ENCODE measurements at places on chromosomes 7 and 10.

DNA sequence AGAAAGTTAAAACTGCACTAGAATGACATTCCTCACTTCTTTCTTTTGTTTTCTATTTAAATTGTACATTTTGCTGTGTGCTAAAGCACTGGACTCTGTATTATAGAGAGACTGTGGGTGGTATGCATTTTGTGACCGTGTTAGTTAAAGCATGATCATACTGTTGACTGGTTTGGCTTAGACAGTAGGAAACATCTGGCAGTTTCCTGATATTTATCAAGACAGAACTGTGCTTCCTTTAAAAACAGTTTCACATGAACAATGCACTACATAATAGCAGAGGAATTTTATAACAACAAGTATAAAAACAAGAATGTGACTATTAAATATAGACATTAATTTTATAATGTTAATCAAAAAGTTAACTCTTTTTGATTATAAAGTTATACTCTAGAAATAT is 23.1 kb downstream of the GNG11 start:
- no peak for DNase-seq

- no peak for DNase-seq
These were observed 13.3 kb upstream of the ZNF273 start for GRCh38 chr7:64889686-64890162.

DNA sequence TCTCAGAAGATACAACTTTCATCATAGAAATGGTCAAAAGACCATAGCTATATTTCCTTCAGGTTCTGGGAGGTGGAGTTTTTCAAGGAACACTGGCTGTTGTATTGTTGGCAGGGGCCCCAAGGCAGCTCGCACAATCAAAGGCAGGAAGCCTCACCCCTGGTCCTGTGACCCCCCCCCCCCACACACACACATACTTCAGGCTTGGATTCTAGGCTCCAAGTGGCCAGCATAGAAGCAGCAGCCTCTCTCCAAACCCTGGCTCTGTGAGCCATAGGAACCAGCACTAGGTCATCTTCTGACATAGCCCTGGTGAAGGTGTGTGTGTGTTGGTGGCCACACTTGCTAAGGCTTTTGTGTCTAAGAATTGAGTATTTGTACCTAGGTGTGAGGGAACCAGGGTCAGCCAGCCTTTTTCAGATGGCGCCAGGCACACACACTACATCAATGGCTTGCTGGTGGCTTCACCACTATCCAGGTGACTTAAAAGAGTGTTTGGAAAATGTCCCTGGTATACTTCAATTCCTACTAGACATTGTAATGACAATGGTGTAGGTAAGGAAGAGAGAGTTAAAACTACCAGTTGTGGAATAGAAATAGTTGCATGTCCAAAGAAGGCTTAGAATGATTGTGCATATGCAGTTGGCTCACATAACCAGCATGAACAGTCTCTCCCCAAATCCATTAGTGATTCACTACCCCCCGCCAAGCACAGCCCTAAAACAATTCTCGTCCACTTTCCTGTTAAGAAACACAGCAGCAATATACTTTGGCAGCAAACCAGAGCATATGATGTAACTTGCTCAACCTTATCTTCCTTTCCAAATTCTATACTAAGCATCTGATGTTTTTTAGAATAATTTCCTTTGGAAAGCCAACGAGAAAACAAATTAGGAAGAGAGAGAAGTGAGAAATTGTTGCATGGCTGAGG is 91.3 kb downstream of the AVL9 start:
- no peak for DNase-seq

DNA sequence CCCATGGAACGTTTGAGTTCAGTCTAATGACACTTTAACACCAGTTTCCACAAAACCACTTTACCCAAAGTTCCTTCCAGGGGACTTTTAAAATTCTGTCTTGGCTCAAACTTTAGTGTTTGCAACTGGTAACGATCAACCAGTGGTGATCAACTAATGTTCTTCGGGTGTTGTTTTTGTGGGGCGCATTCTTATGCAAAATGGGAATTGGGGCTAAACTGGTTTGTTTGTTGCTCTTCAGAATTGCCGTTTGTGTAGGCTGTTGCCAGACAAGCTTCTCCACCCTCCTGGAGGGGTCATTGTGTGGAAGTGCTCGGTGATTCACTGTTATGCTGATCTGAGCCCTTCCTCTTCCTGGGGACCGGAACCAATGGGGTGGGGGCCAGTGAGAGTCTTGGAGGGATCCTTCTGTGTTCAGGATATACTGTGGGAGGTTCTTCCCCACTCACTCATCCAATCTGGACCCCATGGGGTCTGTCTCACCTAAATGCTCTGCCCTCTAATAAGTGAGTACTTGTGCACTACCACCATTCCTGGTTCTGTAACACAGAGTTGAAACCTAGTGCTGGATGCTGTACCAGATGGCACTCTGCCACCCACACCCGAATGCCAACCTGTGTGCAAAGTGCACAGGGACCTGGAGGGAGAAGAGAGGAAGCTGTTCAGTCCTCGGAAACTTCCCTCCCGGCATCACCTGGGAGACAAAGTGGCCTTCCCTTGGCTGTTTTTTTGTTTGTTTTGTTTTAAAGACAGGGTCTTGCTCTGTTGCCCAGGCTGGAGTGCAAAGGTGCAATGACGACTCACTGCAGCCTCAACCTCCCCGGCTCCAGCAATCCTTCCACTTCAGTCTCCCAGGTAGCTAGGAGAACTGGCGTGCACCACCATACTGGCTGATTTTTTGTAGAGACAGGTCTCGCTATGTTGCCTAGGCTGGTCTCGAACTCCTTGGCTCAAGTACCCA is 2.1 kb downstream of the NFE2L3 start:
- no peak for DNase-seq

DNA sequence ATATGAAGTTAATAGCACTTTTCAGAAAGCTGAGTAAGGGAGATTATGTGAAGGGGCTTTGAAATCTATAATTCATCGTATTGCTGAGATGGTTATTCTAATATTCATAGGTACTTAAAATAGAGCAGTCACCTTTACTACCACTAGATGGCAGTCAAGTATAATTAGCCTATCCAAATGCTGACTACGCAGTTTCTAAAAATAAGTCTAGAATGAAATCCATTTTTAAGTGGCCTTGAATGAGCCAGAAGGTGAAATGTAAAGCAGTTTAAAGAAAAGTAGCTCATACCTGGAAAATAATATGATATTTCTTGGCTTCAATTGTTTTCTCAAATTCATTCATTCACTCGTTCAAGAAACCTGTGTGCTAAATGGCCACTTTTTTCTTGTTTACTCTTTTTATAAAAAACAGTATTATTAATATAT is 1277.1 kb downstream of the GATA3 start:
- no peak for DNase-seq

GRCh38 chr10:21518641-21519396 is 6.7 kb downstream of the SKIDA1 start:
- no peak for DNase-seq

DNA sequence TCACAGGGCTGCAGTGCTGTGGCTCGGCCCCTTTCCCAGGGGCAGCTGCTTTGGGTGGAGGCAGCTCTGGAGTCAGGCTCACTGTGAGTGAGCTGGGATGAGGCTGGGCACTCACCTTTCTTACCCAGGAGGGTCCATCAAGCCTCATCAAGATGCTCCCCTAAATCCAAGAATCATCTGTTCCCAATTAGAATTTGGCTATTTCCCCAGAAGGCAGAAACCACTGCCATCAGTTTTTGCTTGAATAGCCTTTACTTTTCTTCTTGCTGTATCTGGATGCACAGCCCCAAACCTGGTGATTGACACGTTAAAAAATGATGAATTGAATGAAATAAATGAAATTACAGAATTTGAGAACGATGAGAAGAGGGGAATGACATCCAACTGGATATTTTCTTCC is 74.3 kb upstream of the LYZL1 start:
- no peak for DNase-seq

Measured in activated effector memory CD4-positive, alpha-beta T cell treated with Interleukin-2 at 50 U/mL for 16 hours (primary cell).